Effector memory CD4-positive, alpha-beta T cell (primary cell): ENCODE measurements at places on chromosomes 16 and 17.

DNA sequence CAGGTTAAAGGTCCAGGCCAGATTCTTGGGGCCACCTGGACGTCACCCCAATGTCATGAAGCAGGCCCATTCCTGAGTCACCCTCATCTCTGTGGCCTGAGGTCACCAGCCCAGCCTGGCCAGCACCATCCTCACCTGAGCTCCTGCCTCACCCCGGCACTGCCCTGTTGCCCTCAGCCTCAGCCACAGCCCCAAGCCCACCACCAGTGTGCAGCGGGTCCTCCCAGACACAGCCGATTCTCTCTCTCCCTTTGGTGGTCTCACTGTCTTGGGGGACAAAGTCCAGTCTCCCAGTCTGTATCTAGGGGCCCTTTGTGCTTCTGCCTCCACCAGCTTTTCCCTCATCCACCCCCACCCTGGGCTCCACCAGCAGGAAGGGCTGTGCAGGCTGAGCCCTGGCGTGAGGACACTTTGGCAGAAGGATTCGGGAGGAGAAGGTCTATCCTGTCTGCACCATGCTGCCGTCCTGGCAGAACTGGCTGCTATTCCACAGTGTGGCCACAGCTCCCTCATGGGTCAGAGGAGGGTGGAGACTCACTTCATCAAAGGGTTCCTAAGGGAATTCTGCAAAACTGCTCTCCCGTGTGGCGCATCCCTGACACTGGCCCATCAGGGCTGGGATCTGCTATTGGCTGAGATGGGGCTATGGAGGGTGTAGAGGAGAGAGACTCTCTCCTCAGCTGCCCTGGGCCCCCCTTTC is 64.3 kb downstream of the PRMT7 start:
- no peak for DNase-seq

- DNase-seq: no peak
Observed at GRCh38 chr17:41096055-41096454, 1.9 kb downstream of the KRTAP4-8 start.

DNA sequence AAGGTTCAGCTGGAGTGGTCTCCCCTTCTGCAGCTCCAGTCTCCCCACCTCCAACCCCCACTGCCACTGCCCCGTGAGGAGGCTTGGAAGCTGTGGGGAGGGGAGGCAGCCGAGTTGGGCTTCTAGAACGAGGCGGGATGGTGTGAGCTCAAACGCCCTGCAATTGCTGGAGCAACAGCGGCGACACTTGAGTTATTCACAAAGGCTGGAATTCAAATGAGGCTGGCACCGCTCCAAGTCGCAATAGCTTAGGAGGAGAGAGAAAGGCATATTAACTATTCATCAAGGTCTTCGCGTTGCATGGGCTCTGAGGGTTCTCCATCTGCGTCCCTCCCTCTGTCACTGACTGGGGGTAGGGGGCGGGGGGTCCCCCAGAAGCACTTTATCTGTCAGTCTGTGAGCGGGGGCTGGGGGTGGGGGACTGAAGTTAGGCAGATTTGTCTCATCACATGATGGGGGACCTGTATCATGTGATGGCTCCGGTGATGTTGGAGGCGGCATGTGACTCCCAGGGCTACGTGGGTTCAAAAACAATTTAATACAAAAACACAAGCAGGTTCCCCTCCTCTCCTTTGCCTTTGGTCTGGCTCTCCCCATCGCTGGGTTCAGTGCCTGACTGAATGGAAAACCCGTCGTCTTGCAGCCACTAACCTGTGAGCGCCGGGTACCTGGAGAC is 70.5 kb downstream of the RBBP6 start:
- no peak for DNase-seq

DNA sequence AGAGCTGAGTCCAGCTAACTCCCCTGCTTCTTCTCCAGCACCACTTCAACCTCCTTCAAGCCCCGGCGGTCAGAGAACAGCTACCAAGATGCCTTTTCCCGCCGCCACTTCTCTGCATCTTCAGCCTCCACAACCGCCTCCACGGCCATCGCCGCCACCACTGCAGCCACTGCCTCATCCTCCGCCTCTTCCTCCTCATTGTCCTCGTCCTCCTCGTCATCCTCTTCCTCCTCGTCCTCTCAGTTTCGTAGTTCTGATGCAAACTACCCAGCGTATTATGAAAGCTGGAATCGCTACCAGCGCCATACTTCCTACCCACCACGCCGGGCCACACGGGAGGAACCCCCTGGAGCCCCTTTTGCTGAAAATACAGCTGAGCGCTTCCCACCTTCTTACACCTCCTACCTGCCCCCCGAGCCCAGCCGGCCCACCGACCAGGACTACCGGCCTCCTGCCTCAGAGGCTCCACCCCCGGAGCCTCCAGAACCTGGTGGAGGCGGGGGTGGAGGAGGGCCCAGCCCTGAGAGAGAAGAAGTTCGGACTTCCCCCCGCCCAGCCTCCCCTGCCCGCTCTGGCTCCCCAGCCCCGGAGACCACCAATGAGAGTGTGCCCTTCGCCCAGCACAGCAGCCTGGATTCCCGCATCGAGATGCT is 7.1 kb downstream of the SETD1A start:
- DNase-seq: no peak

- DNase-seq: no peak
Observed at GRCh38 chr17:28948342-28948741, 3.0 kb downstream of the PHF12 start.

- DNase-seq: no peak
Observed at GRCh38 chr16:78925083-78925767, 675.3 kb downstream of the MAF start.

DNA sequence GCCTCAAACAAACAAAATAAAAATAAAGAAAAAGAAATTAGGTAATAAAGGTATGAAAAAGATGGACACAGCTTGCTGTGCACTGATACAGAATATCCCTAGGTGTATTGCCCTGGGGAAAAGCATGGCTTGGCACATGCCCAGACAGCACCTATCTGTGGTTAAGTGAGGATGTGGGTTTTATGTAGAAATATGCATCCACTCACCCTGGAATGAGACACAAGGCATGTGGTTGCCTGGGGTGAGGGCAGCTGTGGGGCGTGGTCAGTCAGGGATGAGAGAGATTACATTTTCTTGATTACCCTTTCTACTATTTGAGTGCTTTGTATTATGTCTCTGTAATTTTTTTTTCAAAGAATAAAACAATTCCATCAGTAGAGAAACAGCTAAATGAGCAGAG is 6.9 kb downstream of the PLLP start:
- DNase-seq: peak; percentile 59

- DNase-seq: no peak
Observed at GRCh38 chr17:78600181-78600721, 23.1 kb upstream of the DNAH17 start.

GRCh38 chr17:55219459-55219858 is 45.3 kb upstream of the HLF start:
- no peak for DNase-seq
